Stimulated activated CD8-positive, alpha-beta memory T cell treated with anti-CD3 and anti-CD28 coated beads, Interleukin-4, amount 100 ng/mL, for 4 hours (primary cell): ENCODE measurements at places on chromosomes 1 and 21.

GRCh38 chr1:204301171-204301957 is 58.4 kb downstream of the PLEKHA6 start:
- DNase-seq, result no peak

GRCh38 chr21:14584357-14585095 is 38.4 kb upstream of the SAMSN1 start:
- no peak for DNase-seq

DNA sequence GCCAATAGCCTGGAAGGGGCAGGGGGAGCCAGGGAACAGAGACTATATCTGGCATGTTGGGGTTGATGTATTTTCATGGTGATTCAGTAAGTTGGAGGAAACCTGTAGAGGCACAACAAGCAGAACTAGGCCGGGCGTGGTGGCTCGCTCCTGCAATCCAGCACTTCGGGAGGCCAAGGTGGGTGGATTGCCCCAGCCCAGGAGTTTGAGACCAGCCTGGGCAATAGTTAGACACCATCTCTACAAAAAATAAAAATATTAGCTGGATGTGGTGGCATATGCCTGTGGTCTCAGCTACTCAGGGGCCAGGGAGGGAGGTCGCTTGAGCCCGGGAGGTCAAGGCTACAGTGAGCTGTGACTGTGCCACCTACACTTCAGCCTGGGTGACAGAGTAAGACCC is 10.1 kb upstream of the PTCH2 start:
- DNase-seq, result no peak

- DNase-seq, result no peak
Observed at GRCh38 chr1:7967196-7967595, 5.7 kb downstream of the PARK7 start.

GRCh38 chr1:167882376-167882775 is 31.6 kb downstream of the ADCY10 start:
- no peak for DNase-seq

DNA sequence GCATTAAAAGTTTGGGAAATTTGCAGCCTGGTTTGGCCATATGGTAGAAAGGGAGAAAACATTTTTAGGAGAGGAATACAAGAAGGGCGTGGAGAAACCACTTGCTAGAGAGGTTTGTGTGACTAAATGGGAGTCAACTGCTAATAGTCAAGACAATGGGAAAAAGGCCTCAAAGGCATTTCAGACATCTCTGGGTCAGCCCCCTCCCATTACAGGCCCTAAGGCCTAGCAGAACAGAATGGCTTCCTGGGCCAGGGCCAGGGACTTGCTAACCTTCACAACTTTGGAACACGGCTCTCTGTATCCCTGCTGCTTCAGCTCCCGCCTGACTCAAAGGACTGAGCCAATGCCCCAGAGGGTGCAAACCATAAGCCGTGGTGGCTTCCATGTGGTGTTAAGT is 752.3 kb upstream of the ADAMTS5 start:
- no peak for DNase-seq

- no peak for DNase-seq
Observed at GRCh38 chr21:34330055-34330454, 33.8 kb upstream of the KCNE2 start.

GRCh38 chr1:192766009-192766625 is 42.7 kb upstream of the RGS2 start:
- DNase-seq, result no peak

GRCh38 chr1:61579802-61580201 is 145.1 kb downstream of the TM2D1 start:
- no peak for DNase-seq

DNA sequence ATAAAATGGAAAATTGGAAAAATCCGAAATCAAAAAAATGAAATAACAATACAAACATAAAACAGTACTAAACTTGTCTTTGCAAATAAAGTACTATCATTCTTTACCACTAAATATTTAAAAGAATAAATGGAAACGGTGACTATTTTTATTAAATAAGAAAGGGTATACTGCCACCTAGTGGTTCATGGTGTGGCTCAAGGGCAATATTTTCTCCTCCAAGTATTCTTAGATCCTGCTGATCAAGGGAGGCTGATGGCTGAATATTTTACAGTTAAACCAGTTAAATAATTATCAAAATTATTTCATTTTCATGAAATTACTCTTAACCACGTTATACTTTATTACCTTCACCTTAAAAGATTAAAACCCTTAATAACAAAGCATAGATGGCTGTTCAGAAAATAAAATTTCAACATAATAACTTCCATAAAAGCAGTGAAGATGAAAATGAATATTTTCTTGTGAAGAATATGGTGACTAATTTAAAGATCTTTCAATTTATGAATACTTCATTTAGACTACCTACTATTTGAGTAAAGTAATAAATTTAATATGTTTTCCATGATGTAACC is 1793.9 kb downstream of the NCAM2 start:
- no peak for DNase-seq

DNA sequence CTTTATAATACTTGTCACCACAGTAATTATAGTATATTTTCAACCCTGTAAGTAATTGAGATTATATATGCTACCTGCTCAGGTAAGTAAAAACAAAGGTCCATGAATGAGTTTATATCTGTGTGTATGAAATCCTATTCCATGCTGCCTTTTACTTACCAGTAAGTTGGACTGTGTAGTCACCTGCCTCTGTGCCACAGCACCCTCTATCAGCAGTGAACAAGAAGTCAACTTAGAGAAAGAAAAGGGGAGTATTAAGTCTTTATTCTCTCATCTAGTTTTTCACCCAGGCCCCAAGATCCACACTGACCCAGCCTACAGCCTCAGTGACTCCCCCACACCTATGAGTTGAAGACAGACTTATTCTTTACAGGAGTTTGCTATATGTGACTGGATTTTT is 36.9 kb upstream of the IFI16 start:
- DNase-seq, result no peak

GRCh38 chr1:61568460-61569302 is 156.3 kb downstream of the TM2D1 start:
- DNase-seq, result no peak

DNA sequence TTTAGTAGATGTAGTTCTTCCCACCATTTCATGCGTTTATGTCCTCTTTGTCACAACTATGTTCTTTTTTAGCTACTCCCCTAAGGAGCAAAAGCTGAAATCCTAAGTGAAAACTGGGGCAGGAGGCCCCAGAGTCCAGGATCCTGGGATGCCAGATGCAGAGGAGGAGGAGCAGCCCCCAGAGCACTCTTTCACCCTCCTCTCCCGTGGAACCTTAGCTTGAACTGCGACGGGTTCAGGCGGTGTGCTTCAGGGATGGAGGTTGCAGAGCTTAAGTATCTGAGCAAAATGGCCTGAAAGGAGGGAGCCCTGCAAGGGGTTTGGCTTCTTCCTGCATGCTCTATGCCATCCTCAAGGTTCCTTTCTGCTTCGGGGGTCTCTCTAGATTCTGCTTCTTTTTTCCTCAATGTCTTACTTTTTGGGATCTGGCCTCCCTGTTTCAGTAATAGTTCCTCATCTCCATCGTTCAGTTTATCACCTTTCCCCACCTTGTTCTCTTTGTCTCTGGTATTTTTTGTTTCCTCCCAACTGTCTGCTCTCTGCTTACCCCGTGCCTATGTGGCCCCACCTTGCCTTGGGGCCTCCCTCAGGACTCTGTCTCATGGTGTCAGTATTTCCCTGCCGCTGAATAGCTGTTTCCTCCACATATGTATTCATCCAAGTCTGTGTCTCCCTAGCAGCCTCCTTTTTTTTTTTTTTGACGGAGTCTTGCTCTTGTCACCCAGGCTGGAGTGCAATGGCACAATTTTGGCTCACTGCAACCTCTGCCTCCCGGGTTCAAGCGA is 2.7 kb upstream of the NHLH1 start:
- no peak for DNase-seq

DNA sequence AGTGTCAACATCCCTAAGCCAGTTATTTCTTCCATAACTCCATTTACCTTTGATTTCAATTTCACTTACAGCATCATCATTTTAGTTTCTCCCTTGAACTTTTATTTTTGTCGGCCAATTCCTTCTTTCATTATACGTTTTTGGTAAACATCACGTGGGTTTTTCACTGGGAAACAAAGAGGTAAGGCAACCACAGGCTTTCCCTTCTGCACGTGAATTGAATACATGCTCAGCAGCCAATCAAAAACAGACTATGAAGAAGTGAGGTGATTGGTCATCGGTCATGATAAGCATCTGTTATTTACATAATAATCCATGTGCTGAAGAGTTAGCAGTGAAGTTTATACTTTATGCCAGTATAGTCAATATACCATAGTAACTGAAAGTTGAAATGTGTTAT is 98.7 kb downstream of the NCAM2 start:
- DNase-seq, result no peak

DNA sequence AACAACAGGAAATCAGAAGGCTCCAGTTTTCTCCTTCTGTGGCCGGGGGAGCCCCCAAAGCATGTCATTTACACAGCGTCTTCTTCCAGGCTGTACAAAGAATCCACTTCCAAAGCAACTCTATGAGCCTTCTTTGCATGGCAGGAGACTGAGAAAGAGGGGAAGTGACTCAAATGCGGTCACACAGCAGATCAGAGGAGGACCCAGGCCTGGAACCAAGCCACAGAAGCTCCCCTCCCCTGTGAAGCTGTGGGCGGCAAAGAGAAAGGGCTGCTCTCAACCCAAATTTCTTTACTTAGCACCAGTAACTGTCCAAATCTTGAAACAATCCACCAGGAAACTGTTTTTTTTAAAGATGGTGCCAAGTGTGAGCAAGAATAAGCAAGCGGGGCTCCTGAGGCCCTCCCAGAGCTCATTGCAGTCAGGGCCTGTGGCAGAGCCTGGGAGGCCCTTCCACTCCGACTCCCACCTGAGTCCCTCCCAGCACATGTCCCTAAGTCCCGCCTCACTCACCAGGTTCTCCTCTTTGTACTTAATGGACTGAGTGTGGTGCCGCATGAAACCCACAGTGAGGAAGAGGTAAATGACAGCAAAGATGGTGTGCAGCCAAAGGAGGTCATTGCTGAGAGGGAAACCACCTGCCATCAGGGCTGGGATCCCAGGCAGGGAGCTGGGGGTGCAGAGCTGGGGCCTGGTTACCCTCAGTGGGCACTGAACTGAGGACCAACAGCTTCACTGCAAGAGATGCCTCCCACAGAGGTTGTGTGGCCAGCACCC is 15.9 kb downstream of the TMEM63A start:
- peak; percentile 49 for DNase-seq

GRCh38 chr1:207495801-207496792 is at the start of gene CR1:
CR1 (plus strand) TSS chr1:207496157; CDS start chr1:207496268, 111 bp downstream.
- DNase-seq, result peak; percentile 5

- no peak for DNase-seq
Observed at GRCh38 chr1:158049853-158050252, 56.4 kb downstream of the KIRREL1 start.

GRCh38 chr1:14631421-14631820 is 32.9 kb downstream of the KAZN start:
- no peak for DNase-seq
